ENCODE measurements at places on chromosomes 2 and 18.

- no peak for DNase-seq
These were observed 27.4 kb downstream of the ADAM17 start for GRCh38 chr2:9527995-9528787.

GRCh38 chr2:24809316-24810007, 16.2 kb downstream of the CENPO start:
- no peak for DNase-seq

GRCh38 chr2:113185664-113186432, 12.1 kb downstream of the PSD4 start:
- DNase-seq, result no peak

- DNase-seq, result no peak
These were observed 231.9 kb downstream of the RND3 start for GRCh38 chr2:150255528-150255927.

DNA sequence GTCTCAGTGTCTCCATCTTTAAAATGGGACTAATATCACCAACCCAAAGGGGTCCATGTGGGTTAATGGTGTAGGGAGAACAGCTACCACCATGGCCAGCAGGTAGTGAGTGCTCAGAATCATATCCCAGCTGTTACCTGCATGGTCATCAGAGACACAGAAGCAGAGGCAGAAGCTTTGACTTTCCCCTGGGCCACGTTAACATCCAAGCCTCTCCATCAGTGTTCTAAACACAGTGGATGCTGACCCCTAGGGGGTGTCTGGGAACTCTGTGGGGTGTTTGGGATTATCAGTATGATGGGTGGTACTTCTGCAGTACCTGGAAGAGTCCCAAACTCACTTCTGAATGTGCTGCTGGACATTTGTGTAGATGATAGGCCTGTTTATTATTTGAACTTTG, 93.6 kb downstream of the GYPC start:
- DNase-seq, result no peak

GRCh38 chr2:129252781-129253460, 726.5 kb upstream of the RAB6C start:
- no peak for DNase-seq
